Fibroblast of skin of scalp (primary cell): ENCODE measurements at places on chromosomes 6 and 20.

DNA sequence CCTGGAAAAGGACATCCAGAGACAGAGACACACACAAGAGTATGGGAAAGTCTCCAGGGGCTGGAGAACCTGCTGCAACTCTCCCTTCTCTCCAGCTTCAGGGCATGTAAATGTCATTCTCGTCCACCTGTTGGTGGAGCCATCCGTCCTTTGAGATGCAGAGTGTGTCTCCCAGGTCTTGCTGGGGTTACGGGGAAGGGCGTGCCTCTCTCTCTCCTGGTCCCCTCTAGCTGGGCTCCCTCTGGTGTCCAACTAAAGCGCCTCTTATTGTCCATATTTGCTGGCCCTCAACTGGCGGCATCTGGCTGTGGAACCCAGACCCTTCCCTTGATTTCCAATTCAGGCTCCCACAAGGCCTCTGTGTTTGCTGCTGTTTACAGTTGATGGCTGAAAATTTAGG lies 244.1 kb downstream of the BMP7 start:
- DNase-seq, result no peak

- DNase-seq, result no peak
Measured at GRCh38 chr6:89886378-89887120, 7.7 kb upstream of the GJA10 start.

- DNase-seq, result no peak
Measured at GRCh38 chr20:52540509-52540908, 348.9 kb upstream of the ZFP64 start.

- no peak for DNase-seq
Measured at GRCh38 chr6:80959034-80959433, 793.4 kb downstream of the TENT5A start.

- peak; percentile 90 for DNase-seq
Measured at GRCh38 chr6:150417899-150418826, 49.4 kb downstream of the IYD start.

- no peak for DNase-seq
Measured at GRCh38 chr6:108766886-108767285, 81.3 kb upstream of the ARMC2 start.

GRCh38 chr6:103723438-103724322 lies 1136.0 kb downstream of the HACE1 start:
- DNase-seq, result no peak
